NCI-H2171 (cell line): ENCODE measurements at places on chromosomes 1 and 21.

GRCh38 chr1:29761159-29761928 lies 525.0 kb downstream of the PTPRU start:
- DNase-seq = no peak

GRCh38 chr1:205531191-205532025 lies 26.9 kb downstream of the CDK18 start:
- DNase-seq = no peak

DNA sequence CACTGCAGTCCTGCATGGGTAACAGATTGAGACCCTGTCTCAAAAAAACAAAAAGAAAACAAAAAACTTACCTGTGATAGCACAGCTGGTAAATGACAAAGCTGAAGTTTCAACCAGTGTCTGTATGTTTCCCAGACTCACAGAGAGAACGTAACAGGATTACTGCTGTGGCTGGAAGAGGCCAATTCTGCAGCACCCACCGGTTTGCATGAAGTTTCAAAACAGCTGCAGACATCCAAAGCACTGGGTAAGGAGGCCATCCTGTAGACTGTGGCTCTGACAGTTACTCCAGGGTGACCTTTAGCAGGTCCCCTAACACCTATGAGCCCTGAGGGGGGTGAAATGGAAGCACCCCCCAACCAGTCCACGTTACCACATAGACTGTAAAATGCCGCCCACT lies 7.5 kb downstream of the ID3 start:
- DNase-seq = no peak

DNA sequence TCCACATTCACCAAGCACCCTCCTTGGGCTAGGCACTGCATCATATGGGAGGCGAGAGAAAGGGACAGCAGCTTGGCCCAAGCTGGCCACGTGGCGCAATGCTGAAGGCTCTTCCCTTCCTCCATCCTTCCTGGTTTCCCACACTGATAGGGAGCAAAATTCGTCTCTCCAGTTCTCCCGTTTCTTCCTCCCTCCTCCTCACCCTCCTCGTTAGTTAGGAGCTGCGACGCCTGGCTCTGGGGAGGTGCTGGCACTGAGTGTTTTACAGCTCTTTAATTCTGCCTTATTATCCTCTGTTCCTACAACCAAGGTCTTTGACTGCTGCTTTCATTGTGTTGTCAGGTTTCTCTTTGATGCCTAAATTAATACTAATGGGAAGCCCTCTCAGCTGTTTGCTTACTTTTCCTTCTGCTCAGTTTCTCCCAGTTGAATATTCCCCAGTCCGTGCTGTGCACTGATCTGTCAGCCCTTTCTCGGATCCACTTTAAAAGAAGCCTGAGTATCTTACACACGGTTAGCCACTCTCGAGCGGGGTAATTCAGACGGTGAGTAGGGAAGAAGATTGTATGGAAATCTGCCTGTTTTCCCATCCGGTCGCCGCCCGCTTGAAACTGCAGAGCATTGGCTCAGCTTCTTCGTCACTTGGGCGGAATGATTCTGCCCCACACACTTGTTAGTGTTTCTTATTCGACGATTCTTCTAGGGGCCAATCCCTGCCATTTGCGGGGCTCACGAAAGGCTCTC lies 56.2 kb upstream of the SMYD2 start:
- DNase-seq = no peak

GRCh38 chr1:163094182-163094581 lies 25.0 kb downstream of the RGS4 start:
- no peak for DNase-seq

- no peak for DNase-seq
Observed at GRCh38 chr1:69172003-69173000, 395.4 kb upstream of the LRRC7 start.

DNA sequence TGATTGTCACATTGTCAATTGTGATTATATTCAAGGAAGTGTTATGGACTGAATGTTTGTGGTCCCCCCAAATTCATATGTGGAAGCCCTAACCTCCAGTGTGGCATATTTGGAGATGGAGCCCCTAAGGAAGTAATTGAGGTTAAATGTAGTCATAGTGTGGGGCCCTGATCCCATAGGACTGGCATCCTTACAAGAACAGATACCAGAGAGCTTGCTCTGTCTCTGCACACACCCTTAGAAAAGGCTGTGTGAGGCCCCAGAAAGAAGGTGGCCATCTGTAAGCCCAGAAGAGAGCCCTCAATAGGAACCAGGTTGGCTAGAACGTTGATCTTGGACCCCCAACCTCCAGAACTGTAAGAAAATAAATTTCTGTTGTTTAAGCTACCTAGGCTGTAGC lies 28.1 kb downstream of the VANGL1 start:
- no peak for DNase-seq

DNA sequence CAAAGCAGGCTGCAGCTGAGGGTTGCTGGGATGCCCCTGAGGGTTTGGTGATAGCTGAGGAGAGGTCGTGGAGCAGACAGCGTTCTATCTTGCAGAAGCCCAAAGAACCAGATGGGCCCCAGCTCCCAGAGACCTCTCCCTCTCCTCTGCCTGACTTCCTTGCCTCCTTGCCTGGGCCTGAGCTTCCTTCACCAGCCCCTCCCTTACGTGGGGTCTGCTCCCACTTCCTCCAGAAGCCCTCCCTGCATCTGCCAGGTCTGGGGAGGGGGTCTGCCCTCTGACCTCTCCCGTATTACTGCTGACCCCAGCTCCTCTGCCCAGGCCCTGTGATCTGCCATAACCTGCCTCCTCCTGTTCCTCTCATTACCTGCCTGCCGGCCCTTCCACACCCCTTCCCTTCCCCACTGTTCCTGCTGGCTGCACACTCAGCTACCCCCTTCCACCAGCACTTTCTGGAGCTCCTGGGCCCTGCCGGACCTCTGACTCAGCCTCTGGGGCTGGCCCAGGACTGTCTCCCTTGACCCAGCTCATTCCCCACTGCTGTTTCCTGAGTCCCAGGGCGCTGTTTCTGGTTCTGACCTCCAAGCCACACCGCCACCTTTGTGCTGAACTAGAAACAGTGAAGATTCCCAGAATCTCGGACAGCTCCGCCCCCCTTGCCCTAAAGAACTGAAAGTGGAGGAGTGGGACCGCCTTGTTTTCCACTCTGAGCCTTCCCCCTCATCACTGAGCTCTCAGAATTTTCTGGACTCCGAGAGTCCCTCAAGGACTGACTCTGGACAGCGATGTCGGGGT lies 237.7 kb upstream of the C1orf174 start:
- no peak for DNase-seq

DNA sequence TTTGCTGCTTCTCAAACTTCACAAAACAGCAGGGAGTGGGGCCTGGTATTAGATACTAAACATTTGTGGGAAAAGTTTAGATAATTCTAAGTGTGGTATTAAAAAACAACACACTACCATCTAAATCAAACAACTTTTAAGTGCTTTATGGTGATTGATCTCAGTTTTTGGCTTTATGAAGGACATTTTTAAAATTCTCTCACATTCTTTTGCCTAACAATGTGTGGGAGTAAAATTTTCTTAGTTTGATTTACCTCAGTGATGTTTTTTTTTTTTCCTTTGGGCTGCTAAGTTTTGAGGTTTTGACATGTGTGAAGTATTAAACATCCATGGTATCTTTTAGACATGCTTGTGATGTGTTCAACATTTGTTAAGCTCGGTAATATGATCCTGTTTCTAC lies 116.2 kb downstream of the DISP1 start:
- DNase-seq = no peak

DNA sequence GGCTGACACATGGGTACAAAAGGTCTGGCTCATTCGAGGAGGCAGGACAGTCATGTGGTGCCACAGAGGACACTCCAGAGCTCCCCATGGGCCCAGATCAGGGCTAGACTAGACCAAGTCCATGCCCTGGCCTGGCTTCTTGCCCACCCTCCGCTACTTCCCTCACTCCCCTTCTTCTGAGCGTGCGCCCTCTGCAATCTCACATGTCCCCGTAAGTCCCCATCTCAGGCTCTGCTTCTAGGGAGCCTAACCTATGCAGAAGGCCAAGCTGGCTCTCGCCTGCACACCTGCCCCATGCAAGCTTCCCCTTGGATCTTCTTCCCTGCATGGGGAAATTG lies 553.6 kb downstream of the PTPRU start:
- no peak for DNase-seq
